Fibroblast of lung (primary cell): ENCODE measurements at places on chromosomes 3 and 15.

DNA sequence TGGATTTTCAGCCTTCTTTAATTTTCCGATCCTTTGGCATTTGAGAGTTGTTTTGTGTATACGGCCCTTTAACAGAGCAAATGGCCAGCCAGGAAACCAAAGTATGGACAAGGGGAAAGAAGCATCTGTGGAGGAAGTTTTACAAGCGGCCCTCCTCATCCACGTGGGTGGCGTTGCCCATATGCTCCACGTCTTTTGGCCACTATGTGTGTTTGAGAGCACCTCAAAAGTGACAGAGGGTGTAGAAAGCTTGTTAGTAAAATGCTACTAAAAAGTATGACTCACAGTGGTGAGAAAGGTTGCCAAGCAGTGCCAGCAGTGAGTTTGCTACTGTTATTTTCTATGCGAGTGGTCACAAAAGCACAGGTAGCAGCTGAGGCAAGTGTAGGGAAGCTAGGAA is 451.8 kb upstream of the NPAP1 start:
- no peak for DNase-seq

- no peak for DNase-seq
Measured at GRCh38 chr3:114005481-114005880, 50.8 kb downstream of the CCDC191 start.

- no peak for DNase-seq
Measured at GRCh38 chr3:102189956-102190723, 244.7 kb upstream of the ZPLD1 start.

GRCh38 chr3:141553055-141553454 is 66.2 kb downstream of the RASA2 start:
- no peak for DNase-seq

GRCh38 chr3:148863814-148864213 is 1.3 kb upstream of the CPA3 start:
- DNase-seq, result no peak

GRCh38 chr3:11248596-11248995 is 23.6 kb upstream of the ATG7 start:
- peak; percentile 37 for DNase-seq

GRCh38 chr3:152192936-152193672 is 75.6 kb upstream of the MBNL1 start:
- DNase-seq, result no peak
